ENCODE measurements at places on chromosomes 2 and 18. TPM values are rescaled to one million over a fixed set of nuclear protein-coding genes. Genes with fewer than 3 reads are reported as not detected.

Gene TMEM163
- total RNA-seq, result 19.3 TPM

Gene HOXD12
- total RNA-seq, result not detected

Gene MDH1B
- 4.2 TPM for total RNA-seq

Gene PROC
- total RNA-seq, result 0.55 TPM

Gene UCN
- 4.1 TPM for total RNA-seq

Gene GPR39
- 23.6 TPM for total RNA-seq

Gene LDLRAD4
- total RNA-seq, result 25.2 TPM

Gene PROKR1
- total RNA-seq, result not detected

Gene FHL2
- 9.6 TPM for total RNA-seq

Gene BOLL
- total RNA-seq, result not detected

Gene SCG2
- 0.49 TPM for total RNA-seq

Gene STAT4
- total RNA-seq, result 5.4 TPM

Gene RNF181
- 81.7 TPM for total RNA-seq

Gene DLX1
- not detected for total RNA-seq

Gene GNLY
- 24.1 TPM for total RNA-seq

Gene CYS1
- 3.3 TPM for total RNA-seq

Gene RAPGEF4
- 8.3 TPM for total RNA-seq

Gene CD302
- 70.9 TPM for total RNA-seq

Gene AGXT
- total RNA-seq, result 0.30 TPM

Gene ASXL2
- 28.2 TPM for total RNA-seq

Gene BCL11A
- 2.7 TPM for total RNA-seq

Gene TANC1
- total RNA-seq, result 43.8 TPM

Gene RESP18
- total RNA-seq, result not detected

Gene FBXO15
- total RNA-seq, result 2.6 TPM

Gene DAW1
- total RNA-seq, result 7.3 TPM

Gene PIGN
- 21.9 TPM for total RNA-seq

Gene KRTCAP3
- total RNA-seq, result 37.2 TPM

Gene FEV
- not detected for total RNA-seq

Gene SLC8A1
- total RNA-seq, result 23.0 TPM

Gene INPP1
- 34.6 TPM for total RNA-seq

Gene GRP
- total RNA-seq, result 2.3 TPM

Gene ANKRD30BL
- total RNA-seq, result not detected

Gene CD28
- 1.8 TPM for total RNA-seq

Gene TTLL4
- total RNA-seq, result 21.1 TPM

Gene GPR45
- not detected for total RNA-seq

Gene SAP130
- total RNA-seq, result 20.7 TPM

Gene ASPRV1
- 1.5 TPM for total RNA-seq

Gene TEKT4
- 1.5 TPM for total RNA-seq

Gene CABYR
- total RNA-seq, result 2.9 TPM

Gene ERFE
- total RNA-seq, result not detected

Gene IL36G
- total RNA-seq, result not detected

Gene MGAT4A
- 45.6 TPM for total RNA-seq

Gene DTNB
- 19.3 TPM for total RNA-seq

Gene SNRNP27
- 101 TPM for total RNA-seq

Gene TUBA3E
- not detected for total RNA-seq

Gene ACTG2
- total RNA-seq, result 34.7 TPM

Gene DPP10
- 1.7 TPM for total RNA-seq

Gene SCYGR4
- not detected for total RNA-seq

Gene CYRIA
- total RNA-seq, result 17.8 TPM

Gene KLHL29
- total RNA-seq, result 29.5 TPM

Gene POTEJ
- 0.30 TPM for total RNA-seq
